ENCODE measurements at places on chromosomes 4 and X. TPM values are rescaled to one million over a fixed set of nuclear protein-coding genes. Genes with fewer than 3 reads are reported as not detected.

The CT45A3 gene
- total RNA-seq: not detected

The FAT1 gene
- total RNA-seq: 272 TPM

The SSX2 gene
- total RNA-seq: not detected

The RS1 gene
- not detected for total RNA-seq

The MAGEA2B gene
- not detected for total RNA-seq

DNA sequence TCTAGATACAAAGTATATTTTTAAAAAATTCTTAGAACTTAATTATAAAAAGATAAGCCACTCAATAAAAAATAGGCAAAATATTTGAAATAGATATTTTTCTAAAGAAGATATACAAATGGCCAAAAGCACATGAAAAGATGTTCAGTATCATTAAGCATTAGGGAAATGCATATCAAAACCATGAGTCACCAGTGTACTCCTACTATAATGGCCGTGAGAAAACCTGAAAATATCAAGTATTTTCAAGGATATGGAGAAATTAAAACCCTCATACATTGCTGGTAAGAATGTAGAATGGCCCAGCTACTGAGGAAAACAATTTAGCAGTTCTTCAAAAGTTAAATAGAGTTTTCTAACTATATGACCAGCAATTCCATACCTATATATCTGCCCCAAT lies 337.9 kb downstream of the CAMK2D start:
- no peak overlapping the region for H3K4me3 ChIP-seq
- H3K27ac ChIP-seq: no peak overlapping the region
- no peak for DNase-seq

GRCh38 chr4:122212880-122213279 lies 60.7 kb downstream of the BLTP1 start:
- no peaks in the 10 kb centered on the region for H3K4me1 ChIP-seq
- H3K4me3 ChIP-seq: no peak overlapping the region
- H3K27me3 ChIP-seq: no peaks in the 10 kb centered on the region

DNA sequence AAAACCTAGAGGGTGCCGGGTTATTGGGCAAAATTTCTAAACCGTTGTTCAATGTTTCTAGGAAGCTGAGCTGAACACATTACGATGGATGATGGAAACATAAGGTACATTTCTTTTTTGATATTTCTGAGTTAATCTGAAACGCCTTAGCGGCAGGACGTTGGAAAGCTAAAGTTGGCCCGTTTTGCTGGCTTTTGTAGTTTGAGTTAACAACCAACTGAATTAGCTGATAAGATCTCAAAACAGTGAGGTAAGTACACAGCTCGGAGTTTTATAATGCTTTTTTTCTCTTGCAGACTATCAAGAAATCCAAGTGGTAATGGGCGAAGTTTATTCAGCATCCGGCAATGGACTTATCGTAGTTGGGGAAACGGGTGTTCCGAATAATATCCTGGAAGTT lies 73.5 kb downstream of the PRSS12 start:
- H3K27ac ChIP-seq: peak overlapping the region; percentile 98
- DNase-seq: no peak
- H3K27me3 ChIP-seq: no peaks in the 10 kb centered on the region
- peaks cover 26% of the 10 kb centered on the region for H3K4me1 ChIP-seq

- H3K4me1 ChIP-seq: peaks cover 49% of the 10 kb centered on the region
- H3K4me3 ChIP-seq: peak overlapping the region; percentile 73
- DNase-seq: peak; percentile 86
- peak overlapping the region; percentile 97 for H3K27ac ChIP-seq
These were observed 966 bp downstream of the PDGFC start for GRCh38 chr4:156970501-156971164.

DNA sequence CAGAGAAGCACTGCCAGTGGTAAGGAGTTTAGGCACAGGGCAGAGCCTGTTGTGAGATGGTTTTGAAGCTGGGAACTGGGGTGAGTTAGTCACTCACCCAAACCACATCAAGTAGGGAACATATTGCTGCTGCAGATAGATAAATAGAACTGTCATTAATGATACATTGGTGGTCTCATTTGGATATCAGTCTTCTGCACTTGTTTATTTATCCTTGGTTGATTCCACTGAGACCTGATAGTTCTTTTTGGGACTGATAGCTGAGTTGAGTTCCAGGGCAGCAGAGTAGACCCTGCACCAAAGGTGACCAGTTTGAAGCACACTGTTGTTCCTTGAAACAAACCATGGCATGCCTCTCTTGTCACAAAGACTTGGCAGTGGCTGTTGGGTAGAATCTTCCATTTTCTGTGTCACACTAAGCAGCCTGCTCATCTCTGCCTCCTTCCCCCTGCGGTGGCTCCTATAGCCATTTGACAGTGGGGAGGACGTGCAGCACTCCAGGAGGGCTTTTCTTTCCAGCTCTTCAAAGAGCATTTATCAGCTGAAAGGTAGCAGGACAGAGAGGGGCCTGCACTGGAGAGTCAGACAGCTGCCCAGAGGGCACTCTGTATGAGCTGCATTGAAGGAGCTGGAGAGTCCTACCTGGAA lies 59.7 kb upstream of the TMEM164 start:
- no peaks in the 10 kb centered on the region for H3K4me1 ChIP-seq
- H3K27me3 ChIP-seq: no peaks in the 10 kb centered on the region
- no peak overlapping the region for H3K27ac ChIP-seq
- H3K36me3 ChIP-seq: no peaks in the 10 kb centered on the region
- H3K4me3 ChIP-seq: no peak overlapping the region
- no peak for DNase-seq

DNA sequence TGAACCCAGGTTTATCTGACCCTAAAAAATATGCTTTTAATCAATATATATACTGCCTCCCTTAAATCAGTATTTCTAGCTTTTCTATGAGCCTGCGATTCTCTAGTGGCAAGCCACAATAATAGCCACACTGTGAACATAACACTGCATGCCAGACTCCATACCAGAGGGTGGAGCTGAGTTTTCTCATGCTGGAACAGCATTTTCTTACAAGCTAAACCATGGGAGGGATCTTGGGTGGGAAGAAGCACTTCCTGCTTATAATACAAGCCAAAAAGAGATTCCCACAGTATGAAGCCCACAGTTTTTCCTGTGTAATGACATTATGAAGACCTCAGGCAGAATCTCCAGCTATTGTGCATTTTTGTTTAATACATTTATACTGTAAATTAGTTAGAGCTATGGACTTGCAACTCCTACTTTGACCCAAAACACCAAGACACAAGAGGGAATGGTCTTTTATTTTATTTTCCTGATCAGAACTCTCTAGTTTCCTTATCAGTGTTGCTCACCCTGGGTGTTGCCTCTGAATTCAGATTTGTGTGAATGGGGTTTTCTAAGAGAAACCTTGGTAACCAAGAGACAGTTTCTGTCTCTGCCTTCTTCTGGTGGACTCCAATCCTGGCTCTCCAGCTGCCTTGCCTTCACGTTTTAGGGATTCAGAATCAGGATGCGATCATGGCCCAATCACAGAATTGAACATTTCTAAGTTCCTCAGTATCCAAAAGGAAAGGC lies 74.5 kb upstream of the EOLA2 start:
- H3K4me3 ChIP-seq: no peak overlapping the region
- no peak for DNase-seq
- H3K27me3 ChIP-seq: no peaks in the 10 kb centered on the region
- no peaks in the 10 kb centered on the region for H3K4me1 ChIP-seq
- H3K36me3 ChIP-seq: no peaks in the 10 kb centered on the region
- no peak overlapping the region for H3K27ac ChIP-seq

DNA sequence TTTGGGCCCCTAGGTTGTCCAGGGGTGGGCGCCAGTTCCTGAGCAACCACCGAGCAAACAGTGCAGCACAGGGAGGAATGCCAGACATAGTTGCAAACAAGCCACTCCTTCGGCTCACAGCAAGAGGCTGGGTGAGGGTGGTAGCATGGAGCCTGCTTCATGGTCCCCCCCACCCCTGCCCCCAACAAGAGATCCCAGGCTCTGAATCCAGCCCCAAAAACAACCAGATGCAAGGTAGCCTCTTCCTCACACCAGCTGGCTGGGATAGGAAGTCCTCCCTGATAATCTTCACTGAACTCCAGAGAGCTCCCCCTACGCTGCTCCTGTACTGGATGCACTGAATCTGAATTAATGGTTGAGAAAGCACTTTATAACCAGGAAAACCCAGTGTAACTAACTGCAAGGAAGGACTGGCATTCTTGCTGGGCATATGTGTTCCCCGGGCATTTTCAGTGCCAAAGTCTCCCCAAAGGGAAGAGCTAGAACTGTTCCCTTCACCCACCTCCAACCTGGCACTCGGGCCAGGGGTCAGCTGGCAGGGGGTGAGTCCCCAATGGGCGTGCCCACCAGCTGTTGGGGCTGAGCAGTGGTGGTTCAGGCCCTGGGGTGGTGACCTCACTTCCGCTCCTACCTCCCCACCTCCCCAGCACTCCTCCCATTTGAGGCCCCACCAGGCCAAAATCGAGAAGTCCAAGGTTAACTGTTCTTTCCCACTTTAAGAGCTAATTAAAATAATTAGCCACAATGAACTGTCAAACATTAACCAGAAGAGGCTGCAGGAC lies 1.5 kb downstream of the ELF4 start:
- H3K36me3 ChIP-seq: no peaks in the 10 kb centered on the region
- peak overlapping the region; percentile 61 for H3K4me3 ChIP-seq
- H3K27ac ChIP-seq: peak overlapping the region; percentile 93
- no peaks in the 10 kb centered on the region for H3K27me3 ChIP-seq

- H3K27ac ChIP-seq: no peak overlapping the region
- H3K4me1 ChIP-seq: no peaks in the 10 kb centered on the region
- H3K27me3 ChIP-seq: no peaks in the 10 kb centered on the region
- no peak overlapping the region for H3K4me3 ChIP-seq
- H3K36me3 ChIP-seq: no peaks in the 10 kb centered on the region
- DNase-seq: no peak
These were observed 819.3 kb downstream of the PCDH7 start for GRCh38 chr4:31539284-31540069.

DNA sequence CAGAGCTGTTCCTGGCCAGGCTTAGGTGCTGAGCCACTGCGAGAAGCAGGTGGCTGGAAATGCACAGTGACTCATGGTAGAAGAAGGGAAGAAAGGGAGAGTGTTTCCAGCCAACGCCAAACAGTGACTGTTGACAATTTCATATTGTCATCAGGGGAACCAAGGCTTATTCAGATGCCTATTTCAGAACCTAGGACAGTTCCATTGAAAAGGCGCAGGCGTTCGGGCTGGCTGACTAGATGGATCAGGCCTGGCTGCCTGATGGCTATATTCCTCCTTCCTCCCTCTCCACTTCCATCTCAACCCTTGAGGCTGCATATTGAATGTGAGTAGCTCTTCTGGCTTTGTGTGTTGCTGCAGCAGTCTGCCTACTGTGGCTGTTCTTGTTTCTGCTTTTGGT lies 73.0 kb upstream of the FRMPD4 start:
- DNase-seq: peak; percentile 38
- no peak overlapping the region for H3K27ac ChIP-seq
- H3K4me1 ChIP-seq: no peaks in the 10 kb centered on the region
- H3K27me3 ChIP-seq: no peaks in the 10 kb centered on the region

DNA sequence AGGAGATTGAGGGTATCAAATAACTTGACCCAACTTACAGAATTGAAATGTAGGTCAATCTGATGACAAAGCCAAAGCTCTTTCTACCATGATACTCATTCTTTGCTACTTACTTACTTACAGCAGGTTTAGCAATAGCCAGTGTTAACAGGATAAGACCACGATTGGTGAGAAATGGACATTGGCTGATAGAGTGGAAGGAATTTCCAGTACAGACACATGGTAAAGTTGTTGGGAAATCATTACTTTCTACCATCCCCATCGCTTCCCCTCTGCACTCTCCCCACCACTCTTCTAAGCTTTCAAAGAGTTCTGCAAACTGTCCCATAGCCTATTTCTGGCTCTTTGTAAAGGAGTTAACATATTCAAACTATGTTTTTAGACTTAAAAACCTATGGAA lies 119.7 kb downstream of the CHRNA9 start:
- no peak overlapping the region for H3K4me3 ChIP-seq
- DNase-seq: no peak
- peaks cover 5% of the 10 kb centered on the region for H3K36me3 ChIP-seq
- no peak overlapping the region for H3K27ac ChIP-seq
- H3K4me1 ChIP-seq: peaks cover 24% of the 10 kb centered on the region
- no peaks in the 10 kb centered on the region for H3K27me3 ChIP-seq

DNA sequence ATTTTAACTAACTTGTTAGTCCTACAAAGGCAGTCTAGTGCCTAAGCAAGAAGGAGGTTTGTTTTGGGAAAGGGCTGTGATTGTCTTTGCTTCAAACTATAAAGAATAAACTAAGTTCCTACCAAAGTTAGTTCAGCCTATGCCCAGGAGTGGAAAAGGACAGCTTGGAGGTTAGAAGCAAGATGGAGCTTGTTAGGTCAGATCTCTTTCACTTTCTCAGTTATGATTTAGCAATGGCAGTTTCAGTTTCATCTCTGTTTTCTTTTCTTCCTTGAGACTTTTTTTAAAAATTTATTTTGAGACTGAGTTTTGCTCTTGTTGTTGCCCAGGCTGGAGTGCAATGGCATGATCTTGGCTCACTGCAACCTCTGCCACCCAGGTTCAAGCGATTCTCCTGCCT lies 82.9 kb upstream of the NLGN4X start:
- DNase-seq: no peak
- H3K4me3 ChIP-seq: no peak overlapping the region
- H3K36me3 ChIP-seq: no peaks in the 10 kb centered on the region
- H3K4me1 ChIP-seq: no peaks in the 10 kb centered on the region

DNA sequence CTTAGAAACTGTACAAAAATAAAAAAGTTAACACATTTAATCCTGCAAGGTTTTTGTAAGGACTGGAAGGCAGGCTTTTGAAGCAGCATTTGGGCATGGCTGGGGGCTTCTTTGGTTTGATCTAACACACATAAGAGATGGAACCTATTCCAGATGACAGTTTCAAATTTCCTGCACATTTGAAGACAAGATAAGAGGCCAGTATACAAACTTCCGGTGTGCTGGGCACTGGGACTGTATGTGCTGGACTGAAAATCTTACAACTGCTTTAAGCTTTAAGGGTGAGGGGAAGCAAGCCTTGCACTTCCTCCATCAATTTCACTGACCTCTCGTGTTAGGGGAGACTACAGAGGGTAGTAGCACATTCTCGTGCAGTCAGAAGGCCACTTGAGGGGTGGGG lies 122.9 kb downstream of the AMMECR1 start:
- no peaks in the 10 kb centered on the region for H3K27me3 ChIP-seq
- H3K36me3 ChIP-seq: peaks cover 10% of the 10 kb centered on the region
- no peaks in the 10 kb centered on the region for H3K4me1 ChIP-seq
- DNase-seq: no peak

DNA sequence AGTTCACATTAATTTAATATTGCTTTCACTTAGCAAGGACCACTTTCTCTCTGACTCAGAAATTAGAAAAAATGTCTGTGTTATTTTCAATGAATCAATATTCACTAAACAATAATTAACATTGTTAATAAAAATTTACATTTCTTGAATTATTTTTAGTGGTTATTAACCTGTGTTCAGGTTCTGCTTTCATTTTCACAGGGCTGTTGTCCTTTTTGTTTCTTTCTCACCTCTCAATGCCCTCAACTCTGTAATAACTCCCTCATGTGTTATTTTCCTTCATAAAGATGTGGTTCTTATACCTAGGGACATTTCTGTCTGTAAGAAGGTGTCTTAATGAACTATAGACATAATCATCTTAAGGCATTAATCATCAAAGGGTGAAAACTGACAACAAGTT lies 43.1 kb upstream of the PRR27 start:
- DNase-seq: no peak
- no peaks in the 10 kb centered on the region for H3K4me1 ChIP-seq
- H3K27ac ChIP-seq: no peak overlapping the region
- no peaks in the 10 kb centered on the region for H3K27me3 ChIP-seq
- no peak overlapping the region for H3K4me3 ChIP-seq

Measured in stomach (tissue), 19 donors.